Central memory CD4-positive, alpha-beta T cell (primary cell): ENCODE measurements at places on chromosomes 4 and X.

DNA sequence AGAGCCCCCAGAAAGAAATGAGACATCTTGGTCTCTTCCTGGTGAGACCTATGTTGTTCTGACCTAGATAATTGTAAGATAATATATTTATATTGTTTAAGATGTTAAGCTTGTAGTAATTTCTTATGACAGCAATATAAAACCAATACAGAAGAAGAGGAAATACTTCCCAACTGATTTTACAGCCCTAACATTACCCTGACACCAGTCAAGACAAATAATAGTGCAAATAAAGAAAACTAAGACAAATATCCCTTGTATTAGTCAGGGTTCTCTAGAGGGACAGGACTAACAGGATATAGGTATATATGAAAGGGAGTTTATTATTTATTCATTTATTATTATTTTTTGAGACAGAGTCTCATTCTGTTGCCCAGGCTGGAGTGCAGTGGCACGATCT lies 18.7 kb downstream of the TCEAL8 start:
- no peak for DNase-seq

DNA sequence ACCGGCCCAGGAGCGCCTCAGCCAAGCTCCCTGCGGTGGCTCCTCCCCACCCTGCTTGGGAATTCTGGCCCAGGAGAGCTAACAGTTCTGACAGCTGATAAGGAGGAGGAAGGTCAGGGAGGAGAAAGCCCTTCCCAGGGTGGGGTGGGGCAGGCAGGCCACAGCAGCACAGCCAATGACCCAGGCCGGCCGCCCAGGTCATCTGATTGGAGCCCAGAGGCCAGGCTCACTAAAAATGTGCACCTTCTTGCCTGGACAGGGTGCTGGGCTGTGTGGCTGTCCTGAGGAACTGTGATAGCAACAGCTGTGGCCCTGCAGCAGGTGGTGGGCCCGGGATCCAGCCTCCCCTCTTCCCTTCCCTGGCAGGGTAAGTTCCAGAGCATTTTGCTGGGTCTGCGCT lies 17.2 kb upstream of the SH3TC1 start:
- DNase-seq = no peak

DNA sequence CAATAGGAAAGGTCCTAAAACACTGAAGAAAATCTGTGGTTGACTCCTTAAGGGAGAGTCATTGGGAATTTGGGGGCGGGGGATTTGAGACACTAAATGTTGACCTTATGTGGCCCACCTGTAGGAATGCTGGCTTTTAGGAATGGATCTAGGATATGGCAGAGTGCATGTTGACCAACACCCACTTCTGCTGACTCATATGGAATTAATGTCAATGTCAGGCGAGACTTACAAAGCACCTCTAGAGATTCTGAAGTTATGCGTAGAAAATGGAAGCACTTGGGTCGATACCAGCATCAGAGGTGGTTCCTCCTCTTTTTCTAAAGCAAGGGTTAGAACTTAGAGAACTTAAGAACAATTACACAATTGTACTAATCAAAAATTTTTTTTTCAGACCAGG lies 100.6 kb upstream of the CBR4 start:
- DNase-seq = no peak

GRCh38 chr4:77082886-77083608 lies 7.3 kb upstream of the CCNI start:
- no peak for DNase-seq

DNA sequence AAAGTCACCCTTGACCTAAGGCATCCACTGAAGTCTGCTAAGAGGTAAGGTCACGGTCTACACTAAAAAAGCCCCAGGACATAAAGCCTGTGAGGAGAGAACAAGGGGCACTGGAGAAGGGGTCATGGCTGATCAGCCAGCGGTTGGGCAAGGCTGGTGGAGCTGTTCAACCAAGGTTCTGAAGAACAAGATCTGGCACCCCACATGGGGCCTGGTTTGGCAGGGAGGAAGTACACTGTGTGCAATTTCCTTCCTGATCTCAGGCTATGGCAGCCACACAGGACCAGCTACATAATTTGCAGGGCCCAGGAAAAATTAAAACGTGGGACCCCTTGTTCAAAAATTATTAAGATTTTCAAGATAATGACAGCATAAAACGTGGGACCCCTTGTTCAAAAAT lies 14.1 kb upstream of the BRS3 start:
- no peak for DNase-seq

- no peak for DNase-seq
These were observed 46.2 kb upstream of the NMU start for GRCh38 chr4:55682295-55682694.

GRCh38 chr4:41129128-41129754 lies 85.1 kb downstream of the APBB2 start:
- no peak for DNase-seq

DNA sequence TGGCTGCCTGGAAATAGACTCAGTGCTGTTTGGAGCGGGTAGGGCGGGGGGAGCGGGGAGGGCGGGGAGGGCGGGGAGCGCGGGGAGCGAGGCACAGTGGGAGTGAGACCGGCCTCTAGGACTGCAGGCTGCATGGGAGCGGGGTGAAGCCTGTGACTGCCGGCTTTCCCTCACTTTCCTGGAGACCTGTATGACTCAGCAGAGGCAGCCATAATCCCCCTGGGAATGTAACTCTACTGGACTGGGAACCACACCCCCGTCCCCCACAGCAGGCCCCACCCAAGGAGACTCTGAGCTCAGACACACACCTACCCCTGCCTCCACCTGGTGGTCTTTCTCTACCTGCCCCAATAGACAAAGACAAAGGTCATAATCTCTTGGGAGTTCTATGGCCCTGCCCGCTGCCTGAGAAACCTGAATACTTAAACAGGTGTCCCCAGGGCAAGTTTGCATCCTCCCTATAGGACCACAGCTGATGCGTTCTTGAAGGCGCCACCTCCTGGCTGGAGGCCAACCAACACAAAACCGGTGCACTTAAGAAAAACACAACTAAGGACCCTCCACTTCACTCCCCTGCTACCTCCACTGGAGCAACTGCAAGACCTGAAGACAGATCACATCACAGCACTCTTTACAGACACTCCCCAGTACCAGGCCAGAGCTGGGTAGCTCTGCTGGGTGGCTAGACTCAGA lies 18.0 kb downstream of the HDAC8 start:
- DNase-seq = no peak

DNA sequence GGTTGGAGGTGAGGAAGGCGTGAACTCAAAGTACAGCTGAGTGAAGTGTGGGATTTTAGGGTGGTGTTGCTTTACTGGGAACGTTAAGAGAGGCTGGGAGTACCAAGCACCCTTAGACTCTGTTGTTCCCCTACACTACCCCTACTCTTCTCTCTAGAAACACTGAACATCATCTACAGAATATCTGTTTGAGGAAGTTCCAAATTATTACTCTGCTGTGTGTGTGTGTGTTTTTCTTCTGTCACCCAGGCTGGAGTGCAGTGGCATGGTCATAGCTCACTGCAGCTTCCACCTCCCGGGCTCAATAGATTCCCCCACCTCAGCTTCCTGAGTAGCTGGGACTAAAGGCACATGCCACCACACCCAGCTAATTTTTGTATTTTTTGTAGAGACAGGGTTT lies 76.7 kb upstream of the AP1S2 start:
- DNase-seq = no peak

- DNase-seq = no peak
These were observed 983.7 kb upstream of the LCORL start for GRCh38 chr4:19005211-19005610.

GRCh38 chrX:133880032-133880443 lies 105.4 kb downstream of the GPC3 start:
- no peak for DNase-seq

DNA sequence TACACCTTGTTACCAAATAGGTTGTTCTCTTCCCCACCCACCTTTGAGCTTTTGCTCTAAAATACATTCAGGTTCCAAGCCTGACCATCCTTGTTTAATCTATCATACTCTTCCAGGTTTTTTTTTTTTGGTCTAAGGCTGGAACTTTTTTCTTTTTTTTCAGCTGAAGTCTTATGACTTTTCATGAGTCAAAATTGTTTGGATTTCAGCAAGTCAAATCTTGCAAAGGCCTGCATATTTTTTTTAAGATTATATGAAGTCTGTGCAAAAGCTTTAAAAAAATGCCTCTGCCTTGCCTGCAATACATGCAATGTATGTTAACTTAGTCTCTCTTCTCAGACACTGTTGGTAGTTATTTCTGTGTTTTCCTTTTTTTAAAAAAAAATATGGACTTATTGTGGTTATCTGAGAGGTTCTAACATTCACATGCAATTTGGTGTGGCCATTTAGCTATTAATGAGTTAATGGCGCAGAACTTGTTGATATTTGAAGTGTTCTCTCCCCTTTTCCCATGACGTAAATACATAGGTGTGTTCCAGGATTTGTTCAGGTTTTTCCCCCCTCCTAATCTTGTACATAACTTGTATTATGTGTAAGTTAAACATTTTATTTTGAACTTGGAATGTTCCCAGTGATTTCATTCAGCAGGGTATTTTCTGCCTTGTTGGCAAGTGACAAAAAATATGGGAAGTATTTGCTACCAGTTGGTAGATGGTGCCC lies 58.7 kb downstream of the CCKAR start:
- no peak for DNase-seq
